ENCODE measurements at places on chromosomes 2 and 18.

- DNase-seq = no peak
Measured at GRCh38 chr2:136045835-136046570, 60.6 kb upstream of the DARS1 start.

DNA sequence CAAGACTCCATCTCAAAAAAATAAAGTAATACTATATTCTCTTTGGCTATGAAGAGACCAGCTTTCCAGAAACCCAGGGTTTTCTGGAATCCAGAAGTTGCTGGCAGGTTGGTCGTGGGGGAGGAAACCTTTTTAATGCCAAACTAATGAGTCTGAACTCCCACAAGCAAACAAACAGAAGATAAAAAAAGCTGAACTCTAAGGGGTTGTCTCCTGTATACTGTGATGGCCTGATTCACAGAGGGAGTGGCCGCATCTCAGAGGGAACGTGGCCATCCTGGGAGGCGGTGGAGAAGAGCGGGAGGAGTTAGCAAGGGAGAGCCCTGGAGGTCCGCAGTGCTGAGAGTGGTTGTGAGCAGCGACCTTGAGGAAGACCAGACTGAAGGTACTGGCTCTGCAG lies 36.1 kb downstream of the LIMS1 start:
- DNase-seq = no peak

DNA sequence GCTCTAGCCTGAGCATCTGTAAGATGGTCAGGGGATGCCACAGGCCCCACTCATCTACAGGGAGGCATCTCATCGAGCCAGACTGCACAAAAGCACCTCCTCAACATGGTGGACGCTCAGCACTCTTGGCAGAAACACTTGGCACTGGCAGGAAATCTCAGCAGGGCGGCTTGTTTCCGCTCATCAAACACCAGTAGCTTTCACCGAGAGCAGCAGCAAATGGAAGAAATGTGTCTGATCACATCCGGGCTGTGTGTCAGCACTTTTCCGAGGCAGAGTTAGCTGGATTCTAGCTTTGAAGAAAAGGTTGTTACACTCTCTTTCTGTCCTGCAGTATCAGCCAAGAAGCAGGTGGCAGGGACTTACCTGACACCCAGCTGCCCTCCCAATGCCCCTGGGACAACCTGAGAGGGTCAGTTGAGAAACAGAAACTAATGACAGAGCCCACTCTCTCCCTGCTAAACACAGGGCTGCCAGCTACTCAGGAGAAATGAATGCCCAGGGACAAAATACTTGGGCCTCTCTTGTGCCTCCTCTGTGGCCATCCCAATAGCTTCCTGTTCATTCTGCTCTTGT lies 68.9 kb upstream of the FZD7 start:
- DNase-seq = no peak

GRCh38 chr18:5669585-5669984 lies 125.8 kb upstream of the EPB41L3 start:
- DNase-seq = no peak

- DNase-seq = no peak
Measured at GRCh38 chr2:40372283-40372985, 79.5 kb downstream of the SLC8A1 start.

DNA sequence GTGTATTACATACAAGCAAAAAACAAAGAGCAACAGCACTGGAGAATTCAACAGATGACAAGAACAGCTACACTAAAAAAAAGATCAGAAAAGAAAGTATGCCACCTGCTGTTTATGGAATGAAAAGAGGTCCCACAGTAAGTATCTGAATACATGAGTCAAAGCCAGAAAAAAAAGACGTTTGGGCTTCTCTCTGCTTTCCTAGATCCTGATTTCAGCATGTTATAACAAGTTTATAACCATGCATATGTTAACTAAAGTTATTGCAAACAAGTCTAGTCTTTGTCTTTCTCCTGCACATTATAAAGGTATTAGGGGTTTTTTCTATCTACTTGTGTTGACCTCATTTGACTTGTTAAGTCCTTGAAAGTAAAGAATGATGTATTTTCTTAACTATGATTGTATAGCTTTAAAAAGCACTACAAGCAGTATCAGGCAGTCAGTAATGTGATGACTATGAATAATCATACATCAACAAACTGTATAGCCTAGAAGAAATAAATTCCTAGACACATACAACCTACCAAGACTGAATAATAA lies 108.5 kb upstream of the COL5A2 start:
- peak; percentile 11 for DNase-seq

DNA sequence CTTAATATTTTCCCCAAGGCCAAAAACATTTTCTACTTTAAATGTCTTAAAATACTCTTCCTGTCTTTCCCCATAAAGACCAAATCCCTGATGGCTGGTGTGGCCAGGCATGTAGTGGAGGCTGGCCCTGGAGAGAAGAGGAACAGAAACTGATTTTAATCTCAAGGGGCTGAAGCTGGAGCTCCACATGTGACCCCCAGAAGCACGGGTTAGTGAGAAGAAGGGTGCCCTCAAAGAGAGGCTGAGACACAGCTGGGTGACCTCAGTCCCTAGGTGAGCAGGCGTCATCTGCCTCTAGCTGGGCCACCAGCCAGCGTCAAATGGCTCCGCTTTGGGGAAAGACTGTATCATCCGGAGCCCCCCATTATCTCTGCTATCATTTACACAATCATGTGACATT lies 19.3 kb upstream of the TMEM18 start:
- DNase-seq = no peak

DNA sequence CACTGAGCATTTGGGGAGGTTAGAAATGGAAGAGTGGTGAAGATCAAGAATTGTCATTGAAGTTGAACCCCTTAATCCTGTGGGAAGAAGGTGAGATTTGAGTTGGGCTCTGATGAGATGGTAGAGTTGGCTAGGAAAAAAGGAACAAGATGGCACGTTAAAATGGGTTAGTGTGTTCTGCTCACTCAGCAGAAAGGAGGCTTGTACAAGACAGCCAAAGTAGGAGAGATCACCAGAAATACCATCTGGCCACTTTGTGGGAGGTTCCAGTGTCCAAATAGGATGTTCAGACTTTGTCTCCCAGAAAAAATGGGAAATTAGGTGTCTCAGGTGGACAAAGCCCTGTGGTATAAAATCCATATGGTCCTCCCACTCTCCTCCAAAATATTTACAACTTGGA lies 56.0 kb upstream of the SLC14A2 start:
- DNase-seq = no peak

DNA sequence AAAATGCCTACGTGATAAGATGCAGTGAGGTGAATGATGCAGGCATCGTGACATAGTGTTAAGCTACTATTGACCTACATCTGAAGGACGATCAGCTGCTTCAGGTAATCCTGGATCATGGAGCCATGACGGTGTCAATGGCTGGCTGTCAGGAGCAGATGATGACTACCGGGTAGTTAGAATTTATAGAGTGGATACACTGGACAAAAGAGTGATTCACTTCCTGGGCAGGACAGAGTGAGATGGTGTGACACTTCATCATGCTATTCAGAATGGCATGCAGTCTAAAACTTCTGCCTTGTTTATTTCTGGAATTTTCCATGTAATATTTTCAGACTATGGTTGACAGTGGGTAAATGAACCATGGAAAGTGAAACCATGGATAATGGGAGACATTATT lies 29.5 kb downstream of the METTL8 start:
- DNase-seq = no peak

DNA sequence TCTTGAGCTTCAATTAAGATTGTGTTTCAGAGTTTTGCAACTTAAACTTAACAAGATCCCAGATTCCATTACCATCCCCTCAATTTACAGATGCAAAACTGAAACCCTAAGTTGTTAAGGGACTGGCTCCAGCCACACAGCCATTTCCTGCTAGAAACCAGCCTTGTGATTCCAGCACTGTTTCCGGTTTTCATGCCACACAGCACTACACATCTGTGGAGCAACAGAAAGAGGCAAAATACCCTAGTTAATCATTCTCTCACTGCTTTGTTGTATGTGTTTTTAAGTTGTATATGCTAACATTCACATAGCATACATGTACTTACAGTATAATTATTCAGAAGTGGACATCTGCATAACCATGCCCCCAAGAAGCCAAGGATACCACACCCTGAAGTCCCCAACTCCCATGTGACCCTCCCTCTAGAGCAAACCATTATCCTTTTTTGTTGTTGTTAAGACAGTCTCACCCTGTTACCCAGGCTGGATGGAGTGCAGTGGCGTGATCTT lies 87.4 kb downstream of the MYO5B start:
- DNase-seq = no peak

DNA sequence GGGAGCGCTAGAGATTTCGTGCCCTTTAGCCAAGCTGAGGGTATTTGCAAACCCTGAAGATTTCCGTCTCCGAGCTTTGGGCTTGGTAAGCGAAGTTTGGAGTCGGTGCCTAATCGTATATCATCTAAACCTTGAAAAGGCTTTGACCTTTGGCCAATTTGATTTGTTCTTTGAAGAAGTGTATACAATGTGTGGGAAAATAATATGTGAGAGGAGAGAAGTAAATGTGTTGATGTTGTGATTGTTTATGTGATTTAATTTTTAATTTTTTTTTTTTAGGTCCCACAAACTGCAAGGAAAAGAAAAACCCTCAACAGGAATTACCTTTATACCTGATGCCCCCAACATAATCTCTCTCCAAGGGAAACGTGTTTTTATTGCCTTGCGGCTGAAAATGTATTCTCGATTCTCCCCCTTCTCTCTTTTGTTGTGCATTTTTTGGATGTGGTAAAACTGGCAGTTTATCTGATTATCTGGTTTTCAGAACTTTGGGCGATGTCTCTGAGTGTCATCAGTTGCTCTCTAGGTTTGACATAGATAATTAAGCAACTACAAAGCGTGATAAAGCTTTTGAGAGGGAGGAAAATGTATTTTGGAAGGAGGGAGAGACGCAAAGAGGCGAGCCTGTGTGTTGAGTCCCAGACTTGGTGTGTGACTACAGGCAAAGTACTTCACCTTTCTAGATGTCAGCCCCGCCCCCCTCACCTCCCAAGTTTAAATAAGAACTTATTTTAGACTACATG lies 912 bp upstream of the FBXO11 start:
- DNase-seq = peak; percentile 22

GRCh38 chr18:59996370-59996966 lies 96.7 kb downstream of the PMAIP1 start:
- DNase-seq = no peak

DNA sequence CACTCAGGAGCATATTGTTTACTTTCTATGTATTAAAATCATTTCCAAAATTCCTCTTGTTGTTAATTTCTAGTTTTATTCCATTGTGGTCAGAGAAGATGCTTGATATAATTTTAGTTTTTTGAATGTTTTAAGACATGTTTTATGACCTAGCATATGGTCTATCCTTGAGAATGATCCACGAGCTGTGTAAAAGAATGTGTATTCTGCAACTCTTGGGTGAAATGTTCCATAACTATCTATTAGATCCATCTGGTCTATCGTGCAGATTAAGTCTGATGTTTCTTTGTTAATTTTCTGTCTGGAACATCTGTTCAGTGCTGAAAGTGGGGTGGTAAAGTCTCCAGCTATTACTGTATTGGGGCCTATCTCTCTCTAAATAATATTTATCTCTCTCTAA lies 83.3 kb upstream of the EPAS1 start:
- no peak for DNase-seq

DNA sequence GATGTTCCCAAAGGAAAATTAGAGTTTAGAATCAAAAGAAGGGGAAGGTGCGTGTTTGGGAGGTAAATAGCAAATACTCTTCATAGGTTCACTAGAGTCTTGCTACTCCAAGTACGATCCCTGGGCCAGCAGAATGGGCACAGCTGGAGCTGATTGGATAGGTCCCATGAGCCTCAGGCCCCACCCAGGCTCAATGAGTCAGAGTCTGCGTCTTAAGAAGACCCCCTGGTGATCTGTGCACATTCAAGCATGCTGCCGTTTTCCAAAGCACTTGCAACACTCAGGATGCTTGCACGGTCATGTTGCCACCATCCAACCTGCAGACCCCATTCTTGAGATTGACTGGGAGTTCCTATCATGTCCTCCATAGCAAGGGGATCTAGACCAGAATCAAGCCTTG lies 40.5 kb downstream of the ABCG8 start:
- DNase-seq = no peak

Data from HuH-7.5 (cell line).